Activated CD8-positive, alpha-beta memory T cell treated with anti-CD3 and anti-CD28 coated beads for 1 hour (primary cell): ENCODE measurements at places on chromosomes 2 and 18.

DNA sequence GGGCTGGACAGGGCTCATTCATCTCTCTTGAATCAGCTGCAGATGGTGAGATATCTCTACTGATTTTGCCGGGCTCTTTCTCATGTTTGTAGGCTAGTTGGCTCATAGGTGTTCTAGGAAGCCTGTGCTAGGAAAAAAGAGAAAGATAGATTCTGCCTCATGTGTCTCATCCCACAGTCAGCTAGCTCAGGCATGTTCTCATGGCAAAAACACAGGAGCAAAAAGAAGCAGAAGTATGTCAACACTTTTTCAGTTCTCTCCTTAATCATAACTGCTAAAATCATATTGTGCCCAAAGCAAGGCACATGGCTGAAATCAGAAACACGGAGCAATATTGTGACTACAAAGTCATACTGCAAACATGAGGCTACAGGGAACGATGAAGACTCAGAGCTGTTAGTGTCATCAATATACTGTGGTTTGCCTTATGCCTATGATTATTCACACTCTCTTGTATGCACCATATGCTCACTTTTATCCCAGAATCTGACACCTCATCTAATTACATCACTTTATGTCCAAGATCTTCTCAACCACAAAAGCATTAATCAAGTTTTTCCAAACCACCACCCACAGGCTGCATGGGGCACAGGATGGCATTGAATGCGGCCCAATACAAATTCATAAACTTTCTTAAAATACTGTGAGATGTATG lies 571.9 kb upstream of the CNTNAP5 start:
- DNase-seq: no peak

- DNase-seq: no peak
Measured at GRCh38 chr2:40128796-40129195, 323.1 kb downstream of the SLC8A1 start.

DNA sequence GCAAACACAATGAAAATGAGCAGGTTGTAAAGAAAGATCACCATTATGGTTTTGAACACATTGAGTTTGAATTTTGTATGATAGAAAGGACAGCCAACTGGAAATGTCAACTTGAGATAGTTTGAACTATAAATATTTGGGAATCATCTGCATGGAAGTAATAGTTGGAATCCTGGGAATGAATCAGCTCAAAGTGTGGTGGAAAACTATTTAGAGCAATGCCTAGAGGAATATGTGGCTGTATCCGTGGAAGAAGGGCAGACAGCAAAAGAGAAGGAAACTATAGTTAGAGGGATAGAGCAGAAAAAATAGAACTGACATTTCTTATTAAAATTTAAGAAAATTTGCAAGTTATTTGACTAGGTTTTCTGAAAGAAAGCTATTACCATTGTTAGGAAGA lies 112.5 kb upstream of the OTX1 start:
- no peak for DNase-seq

DNA sequence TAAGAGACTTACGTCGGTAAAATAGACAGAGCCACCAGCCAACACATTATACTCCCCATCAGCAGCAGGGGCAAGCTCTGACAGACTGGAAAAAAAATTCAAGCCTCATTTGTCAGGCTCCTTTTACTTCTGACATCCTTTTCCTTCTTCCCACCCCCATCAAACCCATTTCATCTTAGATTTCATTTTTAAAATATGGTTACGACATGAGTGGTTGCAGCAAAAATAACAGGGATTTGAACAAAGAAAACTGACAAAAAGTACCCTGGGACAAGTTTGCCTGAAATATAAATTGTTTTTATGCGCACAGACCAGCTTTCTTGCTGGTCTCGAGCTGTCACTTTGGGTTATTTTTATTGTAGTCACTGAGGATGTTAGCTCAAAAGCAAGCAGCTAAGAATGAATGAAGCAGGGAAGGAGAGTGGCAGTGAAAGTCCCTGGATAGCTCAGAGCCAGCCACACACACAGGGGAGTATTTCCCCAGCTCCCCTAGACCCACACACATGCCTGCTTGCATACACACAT lies 30.7 kb upstream of the LINC00305 start:
- DNase-seq: no peak

GRCh38 chr2:234690569-234691213 lies 193.8 kb upstream of the ARL4C start:
- DNase-seq: no peak

GRCh38 chr2:86035376-86035882 lies 70.3 kb downstream of the POLR1A start:
- DNase-seq: no peak

GRCh38 chr18:63120620-63121019 lies 198.9 kb downstream of the BCL2 start:
- DNase-seq: no peak
